ENCODE measurements at places on chromosomes 13 and 19.

GRCh38 chr13:83498045-83498444 is 384.2 kb downstream of the SLITRK1 start:
- DNase-seq, result no peak

GRCh38 chr19:45782820-45783785 is 813 bp upstream of the DMPK start:
- DNase-seq, result no peak

DNA sequence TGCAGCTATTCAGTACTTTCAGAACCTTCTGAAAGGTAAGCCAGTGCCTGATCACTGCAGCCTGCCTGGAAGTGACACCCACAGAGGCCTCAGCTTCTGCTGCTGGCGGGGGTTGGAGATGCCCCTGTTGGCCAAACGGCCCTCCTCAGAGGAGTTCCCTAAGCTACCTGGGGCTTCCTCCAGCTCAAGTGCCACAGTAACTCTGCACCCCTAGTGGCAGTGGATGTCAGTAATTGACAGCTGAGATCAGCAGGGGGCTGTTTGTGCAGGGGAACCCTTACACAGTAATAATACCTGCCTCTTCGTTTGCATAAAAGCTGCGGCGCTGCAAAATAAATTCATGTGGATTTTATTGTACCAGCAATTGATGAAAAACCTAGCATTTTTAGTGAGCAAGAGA is 28.9 kb downstream of the TDRD12 start:
- DNase-seq, result no peak

DNA sequence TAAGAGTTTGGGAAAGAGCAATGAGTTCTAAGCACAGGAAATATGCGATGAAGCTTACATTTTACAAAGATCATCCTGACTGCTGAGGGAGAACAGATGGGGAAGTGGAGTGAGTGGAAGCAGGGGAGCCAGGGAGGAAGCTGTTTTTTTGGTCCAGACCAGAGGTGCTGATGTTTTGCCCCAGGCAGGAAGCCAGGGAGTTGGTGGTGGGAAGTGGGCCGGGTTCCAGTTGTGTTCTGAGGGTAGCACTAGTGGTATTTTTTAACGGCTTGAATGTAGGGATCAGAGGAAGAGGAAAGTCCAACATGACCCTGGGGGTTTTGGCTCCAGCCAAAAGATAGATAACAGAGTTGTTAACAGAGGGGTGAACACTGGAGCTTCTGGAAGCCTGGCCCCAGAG is 20.7 kb upstream of the OLFM4 start:
- DNase-seq, result no peak

GRCh38 chr19:31610018-31610417 is 260.8 kb upstream of the TSHZ3 start:
- no peak for DNase-seq

Measured in skeletal muscle cell (primary cell).